ENCODE measurements at places on chromosomes 5 and 9.

GRCh38 chr9:91803151-91803940 lies 146.7 kb downstream of the ROR2 start:
- no peak for DNase-seq

- no peak for DNase-seq
Measured at GRCh38 chr5:71640408-71640807, 53.3 kb downstream of the MCCC2 start.

DNA sequence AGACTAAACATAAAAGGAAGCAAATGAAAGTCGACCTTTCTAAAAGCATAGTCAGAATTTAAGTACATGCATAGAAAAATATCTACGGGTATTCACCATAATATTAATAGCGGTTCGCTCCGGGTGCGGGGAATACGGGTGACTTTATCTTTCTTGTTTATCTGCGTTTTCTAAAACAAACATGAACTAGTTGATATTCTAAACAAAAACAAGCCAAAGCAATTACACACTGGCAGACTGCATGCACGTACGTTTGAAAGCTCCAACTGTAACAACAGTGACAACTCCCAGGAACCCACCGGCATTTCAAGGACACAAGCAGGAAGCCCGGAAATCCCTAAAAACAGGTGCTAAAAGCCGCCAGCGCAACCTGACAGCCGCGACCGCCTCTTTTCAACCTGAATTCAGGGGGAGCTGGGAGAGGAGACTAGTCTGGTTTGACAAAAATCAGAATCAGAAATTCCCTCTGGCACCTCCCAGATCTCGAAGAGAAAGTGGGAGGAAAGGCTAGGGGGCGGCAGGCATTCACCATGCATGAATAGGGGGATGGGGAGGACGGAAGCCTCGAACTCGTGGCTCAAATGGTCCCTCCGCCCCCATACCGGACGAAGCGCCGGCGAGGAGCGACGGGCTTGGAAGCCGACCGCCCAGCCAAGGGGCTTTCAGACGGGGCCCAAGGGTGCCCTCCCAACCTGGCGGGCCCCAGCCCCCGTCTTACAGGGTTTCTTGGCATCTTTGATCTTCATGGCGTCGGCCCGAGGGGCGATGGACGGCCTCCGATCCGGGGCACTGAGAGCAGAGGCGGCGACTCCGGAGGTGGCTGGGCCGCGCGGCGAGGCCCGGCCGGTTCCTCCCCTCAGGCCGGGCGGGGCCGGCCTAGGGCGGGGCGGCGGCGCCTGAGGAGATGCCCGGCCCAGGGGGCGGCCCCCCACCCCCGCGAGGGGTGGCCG lies at the start of gene PANK3:
Gene PANK3 (minus strand): TSS at position 831 of the 950 bp plus-strand sequence. CDS start 85 bp downstream, at position 746.
- DNase-seq: no peak

DNA sequence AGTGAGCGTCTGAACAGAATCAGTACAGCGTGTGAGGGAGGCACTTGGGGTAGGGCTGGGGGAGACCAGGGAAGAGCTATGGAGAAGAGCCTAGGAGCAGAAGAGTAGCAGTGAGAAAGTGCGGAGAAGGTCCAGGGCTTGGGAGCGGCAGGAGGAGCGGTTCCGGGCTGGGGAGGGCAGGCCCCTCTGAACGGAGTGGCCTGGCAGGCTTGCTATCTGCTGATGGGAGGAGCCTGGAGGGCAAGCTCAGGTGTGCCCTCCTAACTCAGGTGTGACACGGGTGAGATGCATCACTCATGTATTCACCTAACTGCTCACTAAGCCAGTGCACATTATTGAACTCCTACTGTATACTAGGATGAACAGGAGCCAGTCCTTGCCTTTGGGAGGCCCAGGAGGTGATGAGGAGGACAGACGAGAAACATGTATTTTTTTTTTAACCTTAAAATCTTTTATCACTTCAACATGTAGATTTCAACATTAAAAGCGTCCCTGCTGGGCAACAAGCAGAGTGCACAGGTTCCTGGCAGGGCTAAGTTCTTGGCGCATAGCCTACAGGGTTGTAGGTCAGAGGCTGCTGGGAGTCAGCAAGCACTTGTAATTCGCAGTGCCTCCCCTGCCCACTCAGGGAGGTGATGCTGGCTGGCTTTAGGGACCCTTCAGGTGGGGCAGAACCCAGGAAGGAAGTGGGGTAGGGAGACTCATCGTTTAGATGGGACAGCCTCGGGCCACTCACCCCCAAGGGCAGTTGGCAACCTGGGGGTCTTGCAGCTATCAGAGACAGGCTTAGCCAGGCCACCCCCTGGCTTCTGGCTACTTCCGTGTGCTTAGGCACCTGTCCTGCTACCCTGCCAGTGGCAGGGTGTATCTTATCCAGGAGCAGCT lies 55.5 kb downstream of the TMOD1 start:
- DNase-seq: no peak

- no peak for DNase-seq
Measured at GRCh38 chr9:90874194-90874593, 72.6 kb downstream of the SYK start.

- no peak for DNase-seq
Measured at GRCh38 chr5:143064218-143064641, 294.1 kb downstream of the ARHGAP26 start.

DNA sequence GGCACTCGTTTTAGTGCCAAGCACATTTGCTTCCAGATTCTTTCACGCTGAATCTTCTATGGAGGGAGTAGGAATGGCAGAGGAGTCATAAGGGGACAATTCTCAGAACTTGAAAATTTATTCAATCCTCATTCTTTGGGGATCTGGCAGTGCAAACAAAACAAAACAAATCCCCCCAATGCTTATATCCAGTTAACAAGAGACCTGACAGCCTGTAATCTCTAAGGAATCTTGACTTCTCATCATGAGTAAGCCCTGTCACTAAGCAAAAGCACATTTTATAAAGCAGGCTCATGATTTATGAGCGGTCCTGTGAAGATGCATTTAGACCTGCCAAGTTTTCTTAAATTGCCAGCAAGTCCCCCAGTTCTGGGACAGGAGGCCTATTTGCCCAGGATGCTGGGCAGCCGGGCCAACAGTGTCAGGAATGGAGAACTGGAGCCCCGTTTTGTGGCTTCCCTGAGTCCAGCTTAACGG lies 513.9 kb downstream of the CTNND2 start:
- DNase-seq: no peak

GRCh38 chr9:89929673-89930480 lies 325.1 kb downstream of the GADD45G start:
- no peak for DNase-seq

DNA sequence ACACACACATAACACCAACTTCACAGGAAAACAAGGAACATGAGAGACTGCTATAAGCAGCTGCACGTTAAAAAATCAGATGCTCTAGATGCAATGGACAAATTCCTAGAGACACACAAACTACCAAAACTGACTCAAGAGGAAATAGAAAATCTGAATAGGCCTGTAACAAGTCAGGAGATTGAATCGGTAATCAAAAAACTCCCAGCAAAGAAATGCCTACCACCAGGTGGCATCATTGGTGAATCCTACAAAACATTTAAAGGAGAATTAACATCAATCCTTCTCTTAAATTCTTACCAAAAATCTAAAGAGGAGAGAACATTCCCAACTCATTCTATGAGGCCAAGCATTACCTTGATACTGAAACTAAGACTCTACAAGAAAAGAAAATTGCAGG lies 54.9 kb downstream of the NDST1 start:
- DNase-seq: peak; percentile 36

DNA sequence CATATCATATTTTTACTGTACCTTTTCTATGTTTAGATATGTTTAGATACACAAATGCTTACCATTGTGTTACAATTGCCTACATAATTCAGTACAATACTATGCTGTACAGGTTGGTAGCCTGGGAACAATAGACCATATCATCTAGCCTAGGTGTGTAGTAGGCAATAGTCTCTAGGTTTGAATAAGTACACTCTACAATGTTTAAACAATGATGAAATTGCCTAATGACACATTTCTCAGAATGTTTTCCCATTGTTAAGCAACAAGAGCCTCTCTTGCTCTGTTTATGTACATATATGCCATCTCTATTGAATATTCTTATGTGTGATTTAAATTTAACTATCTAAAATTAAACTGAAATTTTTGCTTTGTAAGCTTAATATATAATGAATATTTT lies 209.6 kb upstream of the ST8SIA4 start:
- DNase-seq: no peak

DNA sequence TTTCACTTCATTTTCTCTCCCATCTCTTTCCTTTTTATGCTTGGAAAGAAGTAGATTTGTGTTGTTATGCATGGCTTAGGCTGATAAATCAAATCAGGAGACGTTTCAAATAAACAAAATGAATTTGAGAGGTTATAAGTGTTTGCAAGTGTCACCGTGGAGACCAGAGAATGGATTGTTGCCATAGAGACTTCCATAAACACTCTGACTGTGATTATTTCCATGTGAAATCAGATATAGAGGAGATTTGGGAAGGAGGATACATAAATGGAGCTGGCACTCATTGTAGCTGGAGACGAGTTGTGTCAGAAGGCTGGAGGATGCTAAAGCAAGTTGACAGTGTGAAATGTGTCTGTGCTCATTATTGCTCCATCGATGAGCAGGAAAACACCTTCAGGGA lies 84.2 kb upstream of the PCSK1 start:
- DNase-seq: no peak

GRCh38 chr9:107222020-107222522 lies 61.0 kb upstream of the RAD23B start:
- no peak for DNase-seq

- DNase-seq: no peak
Measured at GRCh38 chr9:85995599-85995998, 54.7 kb downstream of the NAA35 start.

DNA sequence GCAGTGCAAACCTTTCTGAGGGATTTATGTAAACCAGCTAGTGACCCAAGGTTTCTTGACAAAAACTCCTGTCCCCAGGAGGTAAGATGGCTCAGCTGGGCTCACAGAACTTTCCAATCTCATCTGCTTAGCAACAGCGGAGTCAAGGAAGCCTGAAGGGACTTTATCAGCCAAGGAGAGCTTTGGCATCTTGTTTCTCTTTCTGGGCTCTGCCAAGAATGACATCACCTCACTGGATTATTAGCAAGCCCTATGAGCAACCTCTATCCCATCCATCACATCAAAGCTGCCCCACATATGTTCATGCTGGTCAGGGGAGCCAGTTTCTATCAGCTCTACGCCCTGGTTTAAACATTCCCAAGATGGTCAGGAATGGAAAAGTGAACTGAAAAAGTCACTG lies 461.3 kb downstream of the ENC1 start:
- DNase-seq: no peak

DNA sequence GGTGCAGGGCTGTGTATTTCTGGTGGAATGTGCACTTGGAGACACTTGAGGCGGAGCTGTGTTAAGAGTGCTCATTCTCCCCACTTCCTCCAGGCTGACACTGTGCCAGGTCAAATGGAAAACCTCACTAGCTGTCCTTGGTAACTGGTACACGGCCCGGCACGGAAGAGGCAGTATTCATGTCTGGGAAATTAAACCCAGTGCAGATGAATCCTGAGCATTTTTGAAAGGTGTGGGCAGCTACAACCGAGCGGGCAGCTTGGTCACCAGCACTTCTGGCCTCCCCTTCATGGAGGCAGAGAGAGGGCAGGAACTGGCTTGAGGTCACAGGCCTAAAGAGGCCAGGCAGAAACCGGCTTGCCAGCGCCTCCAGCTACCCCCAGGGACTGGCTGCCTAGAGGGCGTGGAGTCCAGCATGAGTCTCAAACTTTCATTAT lies 1.6 kb downstream of the CLPTM1L start:
- no peak for DNase-seq

DNA sequence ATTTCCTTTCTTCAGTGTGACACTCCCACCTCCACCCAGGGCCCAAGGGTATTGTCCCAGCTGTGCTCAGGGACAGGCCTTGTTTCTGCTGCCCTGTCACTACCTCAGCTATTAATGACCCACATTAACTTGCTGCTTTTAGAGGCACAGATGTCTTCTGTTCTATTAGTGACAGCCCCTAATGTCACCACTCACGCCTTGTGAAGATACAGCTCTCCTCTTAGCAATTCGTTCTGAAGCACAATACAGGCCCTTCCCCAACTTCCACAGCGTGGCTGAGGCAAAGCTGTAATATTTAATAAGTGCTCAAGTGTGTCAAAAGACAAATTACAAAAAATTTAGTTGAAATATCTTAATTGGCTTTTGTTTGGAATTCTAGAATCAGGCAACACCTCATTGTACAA lies 44.7 kb upstream of the HMGCS1 start:
- DNase-seq: no peak

GRCh38 chr5:42745426-42745825 lies 11.2 kb upstream of the CCDC152 start:
- no peak for DNase-seq

GRCh38 chr9:20009606-20010005 lies 220.8 kb upstream of the SLC24A2 start:
- no peak for DNase-seq

DNA sequence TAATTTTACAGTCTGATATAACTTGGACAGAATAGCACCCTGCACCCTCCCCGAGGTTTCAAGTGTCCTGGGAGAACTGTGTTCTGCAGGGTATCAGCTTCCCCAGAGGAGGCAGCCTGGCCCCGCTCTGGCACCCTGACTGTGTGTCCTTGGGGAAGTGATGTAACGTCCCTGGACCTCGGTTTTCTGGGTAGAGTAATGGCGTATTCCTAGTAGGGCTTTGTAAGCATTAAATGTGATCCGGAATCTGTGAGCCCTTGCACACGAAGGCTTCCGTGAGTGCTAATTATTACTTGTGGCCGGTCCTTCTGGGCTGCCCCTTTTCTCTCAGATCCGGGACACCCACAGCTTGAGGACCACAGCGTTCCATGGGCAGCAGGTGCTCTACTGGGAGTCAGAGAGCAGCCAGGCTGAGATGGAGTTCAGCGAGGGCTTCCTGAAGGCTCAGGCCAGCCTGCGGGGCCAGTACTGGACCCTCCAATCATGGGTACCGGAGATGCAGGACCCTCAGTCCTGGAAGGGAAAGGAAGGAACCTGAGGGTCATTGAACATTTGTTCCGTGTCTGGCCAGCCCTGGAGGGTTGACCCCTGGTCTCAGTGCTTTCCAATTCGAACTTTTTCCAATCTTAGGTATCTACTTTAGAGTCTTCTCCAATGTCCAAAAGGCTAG lies 1.0 kb upstream of the CACFD1 start:
- DNase-seq: no peak

DNA sequence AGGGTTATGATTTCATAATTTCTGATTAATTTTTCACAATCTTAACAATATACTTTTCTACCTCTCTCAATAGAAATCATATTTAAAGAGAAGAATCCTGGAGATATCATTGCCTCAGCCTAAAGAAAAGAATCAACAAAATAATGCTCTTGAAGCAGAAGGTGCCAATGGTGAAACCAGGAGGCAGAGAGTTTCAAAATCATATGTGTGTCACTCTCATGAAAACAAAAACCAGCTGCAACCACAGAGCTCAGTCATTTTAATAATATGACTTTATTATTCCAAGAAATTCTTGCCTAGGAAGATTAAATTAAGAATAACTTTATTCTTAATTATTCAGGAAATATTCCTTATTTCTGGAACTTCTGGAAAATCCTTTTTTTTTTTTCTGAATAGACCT lies 266.8 kb upstream of the ACTBL2 start:
- no peak for DNase-seq

GRCh38 chr5:164364237-164365208 lies 859.1 kb downstream of the MAT2B start:
- DNase-seq: no peak

Data from T-helper 1 cell (primary cell).